ENCODE measurements at places on chromosomes 1 and 21.

GRCh38 chr1:5507340-5507739 lies 484.9 kb downstream of the NPHP4 start:
- DNase-seq: no peak

DNA sequence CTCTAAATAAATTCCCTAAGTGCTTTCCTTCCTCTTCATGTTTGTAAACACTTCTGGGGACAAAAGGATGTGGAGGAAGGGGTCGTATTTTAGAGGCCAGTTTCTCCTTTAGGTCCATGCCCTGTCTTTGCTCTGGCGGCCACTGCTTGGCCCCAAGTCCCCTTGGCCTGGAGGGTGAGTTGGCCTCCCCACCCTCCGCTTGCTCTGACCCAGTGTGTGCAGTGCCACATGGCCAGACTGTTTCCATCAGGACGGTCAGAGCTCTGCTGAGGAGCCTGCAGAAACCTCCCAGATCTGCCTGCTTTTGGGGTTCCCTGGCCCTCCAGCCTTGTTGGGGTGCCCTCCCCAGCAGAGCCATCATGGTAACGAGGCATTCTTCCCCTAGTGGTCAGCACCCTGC lies 127.8 kb downstream of the CAMTA1 start:
- no peak for DNase-seq

- no peak for DNase-seq
These were observed 1.0 kb downstream of the LEPR start for GRCh38 chr1:65421351-65422025.

DNA sequence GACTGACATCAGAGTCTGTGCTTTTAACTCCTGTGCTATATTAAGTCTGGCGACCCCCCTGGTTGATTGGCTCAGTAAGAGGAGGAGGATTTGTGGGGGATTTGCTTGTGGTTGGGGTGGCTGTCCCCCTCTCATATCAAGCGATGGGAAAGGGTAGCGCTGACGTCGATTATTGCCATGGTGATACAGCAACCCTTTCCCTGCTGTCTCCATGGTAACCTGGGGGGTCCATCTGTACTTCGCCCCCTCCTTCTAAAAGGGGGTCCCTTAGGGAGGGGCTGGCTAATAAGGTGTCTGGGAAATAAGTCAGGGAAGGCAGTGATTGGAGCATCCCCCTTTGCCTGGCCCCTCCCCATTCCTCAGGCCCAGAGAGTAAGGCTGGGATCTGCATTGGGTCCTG lies 4.7 kb downstream of the FAM229A start:
- DNase-seq: no peak

DNA sequence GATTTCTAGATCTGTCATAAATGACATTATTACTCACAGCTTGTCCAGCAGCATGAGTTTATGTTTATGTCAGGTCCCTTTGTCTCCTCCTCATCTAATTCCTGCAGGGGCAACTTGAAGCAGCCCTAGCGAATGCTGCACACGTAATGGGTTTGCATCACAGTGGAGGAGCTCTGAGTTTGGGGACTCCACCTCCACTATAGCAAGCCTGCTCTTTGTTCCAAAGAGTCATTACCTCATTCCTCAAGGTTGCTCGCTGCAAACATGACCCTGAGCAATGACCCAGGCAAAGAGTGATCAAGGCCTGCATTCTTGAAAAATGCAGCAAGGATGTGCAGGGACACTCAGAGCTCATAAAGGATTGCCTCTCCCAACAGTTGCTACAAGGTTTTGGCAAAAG lies 261.9 kb downstream of the HHIPL2 start:
- DNase-seq: no peak

DNA sequence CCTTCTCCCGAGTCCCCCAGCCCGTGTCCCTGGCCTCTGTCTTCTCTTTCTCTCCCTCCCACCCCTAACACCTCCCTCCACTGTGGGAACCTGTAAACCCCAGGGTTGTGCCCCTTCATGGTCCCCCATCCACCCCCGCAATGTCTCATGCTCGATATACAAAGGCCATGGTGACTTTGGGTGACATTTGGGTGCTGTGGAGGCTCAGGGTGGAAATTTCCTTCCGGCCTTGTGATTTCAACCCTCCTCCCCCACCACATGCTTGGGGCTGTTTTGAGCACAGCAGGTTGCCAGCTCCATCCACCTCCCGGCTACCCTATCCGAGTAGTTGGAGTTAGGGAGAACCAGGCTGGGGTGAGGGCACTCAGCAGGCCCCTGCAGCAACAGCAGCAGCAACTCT lies 25.7 kb upstream of the VPS13D start:
- DNase-seq: no peak

DNA sequence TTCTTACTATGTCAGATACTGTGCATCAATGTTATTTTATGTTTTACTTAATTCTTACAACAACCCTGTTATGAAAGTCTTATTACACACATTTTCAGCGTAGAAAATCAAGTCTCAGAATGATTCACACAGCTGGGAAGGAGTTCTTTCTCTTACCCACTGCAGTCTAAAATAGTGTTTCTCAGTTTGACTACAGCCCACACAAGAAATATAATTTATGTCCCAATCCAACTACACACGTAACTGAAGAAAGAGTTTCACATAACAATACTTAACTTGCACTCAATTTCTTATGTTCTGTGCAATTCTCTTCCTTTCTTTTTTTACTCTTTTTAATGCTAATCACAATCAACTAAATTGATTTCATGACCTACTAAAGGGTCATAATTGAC lies 252.8 kb upstream of the ADGRL2 start:
- DNase-seq: no peak
